Islet precursor cell (in vitro differentiated cells): ENCODE measurements at places on chromosomes 2 and 18.

DNA sequence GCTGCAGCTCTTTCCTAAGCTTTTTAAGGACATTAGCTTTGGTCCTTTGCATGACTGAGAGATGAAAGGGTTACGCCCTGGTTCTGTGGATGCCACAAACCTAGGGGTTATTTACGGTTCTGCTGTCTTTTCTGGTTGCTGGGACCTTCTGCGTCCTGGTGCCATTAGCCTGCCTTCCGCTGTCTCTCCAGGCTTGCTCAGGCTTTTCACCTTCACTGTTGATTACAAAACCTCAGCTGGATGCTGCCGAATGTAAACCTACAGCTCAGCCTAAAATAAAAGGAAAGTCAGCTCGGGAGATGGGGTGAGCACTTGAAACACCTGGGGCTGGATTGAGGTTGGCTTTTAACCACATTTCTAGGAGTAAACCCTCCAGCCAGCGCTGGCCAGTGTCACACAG lies 130.9 kb upstream of the ARHGAP28 start:
- no peak for DNase-seq

- DNase-seq = no peak
Observed at GRCh38 chr2:121049950-121050585, 234.9 kb downstream of the TFCP2L1 start.

DNA sequence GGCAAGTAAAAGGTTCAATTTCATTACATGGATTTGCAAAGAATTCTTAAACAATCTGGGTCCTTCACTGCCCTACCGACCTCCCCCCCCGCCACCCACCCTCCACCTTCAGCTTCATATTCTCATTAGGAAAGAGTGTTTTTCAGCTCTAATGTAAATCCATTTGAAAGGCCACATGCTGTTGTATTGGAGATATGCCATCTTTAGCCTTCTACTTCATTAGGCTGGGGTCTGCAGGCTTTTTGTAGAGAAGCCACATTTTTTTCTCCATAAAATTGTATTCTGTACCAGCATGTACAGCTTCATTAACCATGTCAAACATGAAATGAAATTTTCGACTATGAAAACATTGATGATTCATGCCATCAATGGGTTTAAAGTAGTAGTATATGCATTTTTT lies 42.8 kb upstream of the THUMPD2 start:
- no peak for DNase-seq

- DNase-seq = no peak
Observed at GRCh38 chr2:188085421-188085820, 206.3 kb upstream of the GULP1 start.

DNA sequence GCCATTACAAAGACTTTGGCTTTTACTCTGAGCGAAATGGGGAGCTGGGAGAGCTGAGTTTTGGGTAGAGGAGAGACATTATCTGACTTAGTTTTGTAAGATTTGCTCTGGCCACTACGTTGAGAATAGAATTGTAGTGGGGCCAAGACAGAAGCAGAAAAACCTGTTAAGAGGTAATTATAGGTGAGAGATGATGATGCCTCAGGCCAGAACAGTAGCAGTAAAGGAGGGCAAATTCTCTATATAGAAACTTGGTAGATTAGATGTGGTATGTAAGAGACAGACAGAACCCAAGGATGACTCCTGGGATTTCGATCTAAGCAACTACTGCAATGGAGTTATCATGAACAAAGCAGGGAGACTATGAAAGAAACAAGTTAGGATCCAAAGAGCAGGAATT lies 17.4 kb upstream of the CREB1 start:
- no peak for DNase-seq

GRCh38 chr2:160609346-160609745 lies 115.7 kb upstream of the RBMS1 start:
- DNase-seq = no peak

GRCh38 chr2:160062292-160063005 lies at the start of gene PLA2R1:
Gene PLA2R1, minus strand, starts transcription at chr2:160062615. Its CDS starts 212 bp downstream, at chr2:160062403.
- peak; percentile 89 for DNase-seq

- no peak for DNase-seq
Observed at GRCh38 chr2:27135478-27135955, 1.1 kb upstream of the PREB start.

- DNase-seq = no peak
Observed at GRCh38 chr2:174553811-174554493, 43.7 kb downstream of the WIPF1 start.

DNA sequence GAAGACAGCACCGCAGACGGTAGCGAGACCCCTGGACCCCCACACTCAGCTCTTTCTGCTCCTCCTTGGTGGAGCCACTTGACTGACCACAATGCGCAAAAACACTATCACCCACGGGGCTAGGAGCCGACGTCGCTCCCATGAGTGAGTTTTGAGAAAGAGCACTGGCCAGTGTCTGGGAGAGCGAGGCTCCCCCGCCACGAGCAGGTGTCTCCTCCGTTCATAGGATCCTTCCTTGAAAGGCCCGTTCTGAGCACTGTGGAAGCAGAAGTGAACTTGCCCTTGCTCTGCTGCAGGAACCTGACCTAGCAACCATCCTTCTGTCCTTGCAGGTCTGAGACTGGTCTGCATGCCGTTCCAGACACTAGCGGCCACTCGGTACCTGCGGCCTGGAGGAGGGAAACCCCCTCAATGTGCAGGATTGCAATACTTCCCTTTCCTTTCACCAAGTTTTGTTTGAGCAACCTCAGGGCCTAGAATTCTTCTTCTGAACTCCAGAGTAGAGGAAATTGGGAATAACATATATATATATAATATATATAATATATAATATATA lies 12.9 kb upstream of the ZNF516 start:
- no peak for DNase-seq
